Natural killer cell treated with Interleukin-12 subunit alpha and Interleukin-12 subunit beta and Interleukin-15 and Interleukin-18, amount 100 ng/mL, for 72 hours (primary cell): ENCODE measurements at places on chromosomes 6 and 20. TPM values are rescaled to one million over a fixed set of nuclear protein-coding genes. Genes with fewer than 3 reads are reported as not detected.

Gene CCDC28A
- total RNA-seq, result 13.5 TPM

Gene ADGRF5
- total RNA-seq, result not detected

Gene STMN3
- total RNA-seq, result 3.2 TPM

Gene MEI4
- total RNA-seq, result not detected

Gene TFAP2C
- total RNA-seq, result not detected

Gene FILIP1
- not detected for total RNA-seq

Gene DNAH8
- total RNA-seq, result 0.22 TPM

Gene MYH7B
- not detected for total RNA-seq

Gene ENPP4
- total RNA-seq, result 25.5 TPM

Gene PKIB
- total RNA-seq, result not detected

Gene SMLR1
- total RNA-seq, result not detected

Gene SLC35D3
- total RNA-seq, result not detected

Gene RCAN2
- 0.55 TPM for total RNA-seq

Gene FOXA2
- total RNA-seq, result not detected

Gene CUL9
- total RNA-seq, result 85.8 TPM

Gene RBBP8NL
- total RNA-seq, result not detected

Gene KIF6
- not detected for total RNA-seq

Gene PTPRT
- total RNA-seq, result not detected

Gene CD109
- total RNA-seq, result 0.43 TPM

Gene FOXS1
- total RNA-seq, result not detected

Gene OLIG3
- total RNA-seq, result not detected

Gene ADGRF1
- not detected for total RNA-seq

Gene GPR63
- total RNA-seq, result 0.70 TPM

Gene MYT1
- not detected for total RNA-seq

Gene SPDEF
- not detected for total RNA-seq

Gene GGTLC1
- total RNA-seq, result not detected

Gene BPIFB1
- total RNA-seq, result not detected

Gene NKX2-4
- not detected for total RNA-seq

Gene COL10A1
- total RNA-seq, result not detected

Gene NR2E1
- total RNA-seq, result not detected

Gene FANCE
- 10.4 TPM for total RNA-seq

Gene ALDH8A1
- total RNA-seq, result 3.9 TPM

Gene HTR1E
- not detected for total RNA-seq

Gene IYD
- not detected for total RNA-seq

Gene SLC35F1
- not detected for total RNA-seq

Gene OPRM1
- total RNA-seq, result not detected

Gene LIN28B
- not detected for total RNA-seq
